Panc1 (cell line): ENCODE measurements at places on chromosomes 2 and 18.

DNA sequence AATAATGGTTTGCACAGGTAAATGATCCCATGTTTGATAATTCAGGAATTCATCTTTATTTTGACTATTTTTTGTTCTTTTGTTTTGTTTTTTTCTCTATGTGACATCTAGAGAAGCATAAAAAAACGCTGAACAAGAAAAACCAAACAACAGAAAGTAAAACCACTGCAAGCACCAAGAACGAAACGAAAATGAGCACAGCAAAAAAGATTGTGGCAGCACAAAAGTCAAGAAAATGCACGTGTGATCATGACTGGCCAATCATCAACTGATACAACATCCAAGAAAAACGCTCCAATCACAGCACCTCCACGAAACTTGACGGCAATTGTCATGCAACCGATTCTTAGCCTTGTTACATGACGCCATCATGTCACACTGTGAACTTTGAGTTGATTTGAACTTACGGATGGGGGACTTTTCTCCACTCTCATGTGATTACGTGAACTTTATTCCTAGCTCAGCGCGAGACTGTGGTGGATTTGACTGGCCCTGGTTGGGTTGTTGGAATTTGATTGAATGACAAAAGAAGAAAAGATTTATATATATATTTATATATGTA, 318.7 kb downstream of the CELF4 start:
- DNase-seq: no peak

DNA sequence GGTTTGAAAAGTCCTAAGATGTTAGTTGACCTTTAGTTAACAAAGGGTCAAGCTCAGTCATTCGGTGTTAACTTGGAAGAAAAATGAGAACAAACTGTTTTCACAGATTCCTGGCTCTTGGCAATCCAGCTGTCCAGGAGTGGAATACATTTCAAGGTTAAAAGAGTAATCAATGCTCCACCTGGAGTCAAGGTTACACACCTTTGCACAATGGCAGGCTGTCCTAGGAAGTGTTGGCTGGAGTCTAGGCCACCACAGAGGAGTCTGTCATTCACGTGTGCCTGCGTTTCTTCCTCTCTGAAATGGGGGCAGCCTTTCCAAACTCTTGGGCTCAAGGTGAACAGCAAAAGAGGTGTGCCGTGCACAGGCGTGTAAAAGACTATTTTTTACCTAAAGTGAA, 6.3 kb upstream of the ID2 start:
- no peak for DNase-seq

GRCh38 chr2:184597571-184597991, 748 bp upstream of the ZNF804A start:
- no peak for DNase-seq

DNA sequence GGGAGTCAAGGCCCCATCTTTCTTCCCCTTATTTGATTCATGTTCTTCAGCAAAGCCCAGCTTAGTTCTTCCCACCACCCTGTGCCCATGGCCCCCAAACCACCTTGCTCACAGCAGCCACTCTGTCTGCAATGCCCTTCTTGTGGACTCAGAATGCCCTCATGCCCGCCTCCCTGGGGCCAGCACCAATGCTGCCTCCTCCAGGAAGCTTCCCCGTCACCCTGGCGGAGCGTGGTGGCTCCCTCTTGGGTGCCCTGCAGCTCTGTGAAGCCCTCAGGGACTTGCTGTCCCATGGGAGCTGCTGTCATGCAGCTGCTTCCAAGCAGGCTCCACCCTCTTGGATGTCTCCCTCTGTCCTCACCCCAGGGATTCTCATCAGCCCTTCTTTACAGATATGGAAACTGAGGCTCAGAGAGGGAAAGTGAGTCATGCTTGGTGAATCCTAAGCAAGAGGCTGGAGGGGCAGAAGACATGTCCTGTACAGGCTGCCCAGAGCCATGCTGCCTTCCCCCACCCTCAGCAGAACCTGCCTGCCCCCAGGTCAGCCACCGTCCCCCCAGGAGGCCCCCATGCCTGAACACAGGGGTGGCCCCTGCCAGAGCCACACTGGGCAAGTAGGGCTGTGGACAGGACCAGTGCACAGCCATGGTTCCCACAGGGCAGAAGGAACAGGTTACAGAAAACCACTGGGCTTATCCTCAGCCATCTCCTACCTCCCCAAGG, 11.8 kb upstream of the DUSP2 start:
- no peak for DNase-seq

GRCh38 chr18:55753643-55754263, 165.8 kb upstream of the TCF4 start:
- peak; percentile 36 for DNase-seq

DNA sequence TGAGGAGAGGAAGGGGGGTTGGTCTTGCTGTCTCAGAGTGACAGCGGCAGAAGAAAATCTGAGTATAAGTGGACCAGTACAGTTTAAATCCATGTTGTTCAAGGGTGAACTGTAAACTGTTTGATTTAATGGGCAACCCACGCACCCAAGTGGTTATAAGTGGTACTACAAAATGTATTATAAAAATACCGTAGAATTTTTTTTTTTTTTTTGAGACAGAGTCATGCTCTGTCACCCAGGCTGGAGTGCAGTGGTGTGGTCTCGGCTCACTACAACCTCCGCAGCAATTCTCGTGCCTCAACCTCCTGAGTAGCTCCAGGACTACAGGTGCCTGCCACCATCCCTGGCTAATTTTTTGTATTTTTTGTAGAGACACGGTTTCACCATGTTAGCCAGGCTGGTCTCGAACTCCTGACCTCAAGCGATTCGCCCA, 2.1 kb upstream of the CHCHD5 start:
- peak; percentile 41 for DNase-seq

DNA sequence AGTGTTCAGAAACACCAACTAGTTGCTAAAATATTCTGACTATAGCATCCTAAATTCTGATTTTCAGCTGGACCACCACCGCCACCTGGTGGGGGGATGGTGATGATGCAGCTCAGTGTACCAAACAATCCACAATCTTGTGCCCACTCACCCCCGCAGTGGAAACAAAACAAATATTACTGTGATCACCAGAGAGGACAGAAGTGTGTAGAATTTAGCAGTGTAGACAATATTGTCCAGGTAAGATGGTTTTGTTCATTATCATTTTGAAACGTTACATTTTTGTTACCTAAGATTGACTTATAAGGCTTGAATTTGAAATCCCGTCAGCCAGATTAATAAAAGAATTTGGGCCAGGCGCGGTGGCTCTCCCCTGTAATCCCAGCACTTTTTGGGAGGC, 31.7 kb upstream of the UBXN4 start:
- no peak for DNase-seq

- no peak for DNase-seq
Measured at GRCh38 chr2:171792886-171793580, 101.0 kb downstream of the SLC25A12 start.

- DNase-seq: no peak
Measured at GRCh38 chr2:9160732-9161131, 45.9 kb upstream of the ASAP2 start.

DNA sequence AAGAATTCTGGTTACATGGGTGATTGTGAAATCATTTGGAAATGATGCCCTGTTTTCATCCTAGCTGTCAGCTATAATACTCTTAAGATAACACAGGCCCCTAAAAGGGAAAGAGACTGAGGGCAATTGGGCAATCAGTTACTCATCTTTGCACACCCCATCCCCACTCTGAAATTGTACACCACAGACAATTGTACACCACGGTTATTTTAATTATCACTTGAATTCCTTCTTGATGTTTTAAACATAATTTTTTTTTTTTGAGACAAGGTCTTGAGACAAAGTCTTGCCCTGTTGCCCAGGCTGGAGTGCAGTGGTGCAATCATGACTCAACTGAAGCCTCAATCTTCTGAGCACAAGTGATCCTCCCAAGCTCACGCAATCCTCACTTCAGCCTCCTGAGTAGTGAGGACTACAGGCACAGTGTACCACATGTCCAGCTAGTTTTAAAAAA, 862.4 kb upstream of the ACVR2A start:
- DNase-seq: no peak

DNA sequence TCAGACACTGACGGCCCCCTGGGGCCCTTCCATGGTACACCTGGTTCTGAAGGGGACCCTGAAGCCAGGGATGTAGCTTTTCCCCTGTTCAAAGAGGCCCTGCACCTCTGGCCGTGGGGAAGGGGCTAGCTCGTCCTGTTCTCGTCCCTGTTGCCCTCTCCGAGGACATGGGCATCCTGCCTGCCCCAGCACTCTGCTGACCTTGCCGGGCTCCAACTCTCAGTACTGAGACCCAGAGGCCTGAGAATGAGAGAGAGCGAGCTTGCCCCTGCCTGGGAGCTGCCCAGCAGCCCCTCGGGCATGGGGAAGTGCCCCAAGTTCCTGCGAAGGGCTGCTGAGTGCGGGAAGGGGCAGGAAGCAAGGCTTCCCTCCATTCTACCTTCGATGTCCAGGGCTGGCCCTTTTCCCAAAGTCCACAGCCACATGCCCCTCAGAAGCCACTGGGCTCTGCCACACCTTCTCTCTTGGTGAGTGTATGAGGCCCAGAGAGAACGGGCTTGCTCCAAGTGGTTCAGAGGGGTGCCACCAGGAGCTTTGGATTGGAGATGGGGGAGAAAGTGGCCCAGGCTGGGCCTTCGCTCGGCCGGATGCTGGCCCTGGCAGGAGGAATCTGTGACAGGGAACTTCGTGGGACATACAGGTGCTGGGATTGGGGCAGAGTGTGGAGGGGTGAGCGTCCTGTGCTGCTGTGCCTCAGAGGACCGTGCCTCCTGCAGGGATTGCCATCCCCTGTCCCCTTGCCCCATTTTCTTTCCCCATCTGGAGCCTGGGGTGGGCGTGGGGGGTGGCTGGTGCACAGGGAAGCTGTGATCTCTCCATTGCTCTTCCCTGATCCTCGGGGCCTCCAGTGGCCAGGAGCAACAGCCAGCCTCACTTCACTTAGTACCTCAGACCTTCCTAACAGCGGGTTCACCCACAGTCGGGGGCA, 50.8 kb downstream of the KCNIP3 start:
- no peak for DNase-seq

DNA sequence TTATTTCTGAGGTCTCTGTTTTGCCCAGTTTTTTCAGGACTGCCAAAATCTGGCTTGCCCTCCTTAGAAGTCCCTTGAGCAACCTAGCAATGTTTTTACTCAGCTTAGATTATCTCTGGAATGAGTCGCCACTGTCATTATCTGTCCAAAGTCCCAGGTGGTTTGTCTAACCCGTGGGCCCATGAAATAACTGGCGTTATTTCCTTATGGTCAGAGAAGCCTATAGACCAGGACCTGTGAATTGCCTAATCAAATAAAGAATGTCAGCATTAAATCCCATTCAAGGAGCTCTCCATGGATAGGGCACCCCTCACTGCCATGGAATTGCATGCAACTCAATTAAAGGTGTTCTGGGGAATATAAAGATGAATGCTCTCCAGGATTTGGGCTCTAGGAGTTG, 373.9 kb downstream of the SETBP1 start:
- DNase-seq: no peak

- DNase-seq: peak; percentile 35
Measured at GRCh38 chr2:36618381-36618780, 20.4 kb upstream of the FEZ2 start.

- no peak for DNase-seq
Measured at GRCh38 chr18:59661891-59662701, 35.1 kb downstream of the CCBE1 start.
